ENCODE measurements at places on chromosomes 2 and 18. TPM values are rescaled to one million over a fixed set of nuclear protein-coding genes. Genes with fewer than 3 reads are reported as not detected.

The GPD2 gene
- total RNA-seq = 29.1 TPM

The SGPP2 gene
- not detected for total RNA-seq

The IGFBP5 gene
- total RNA-seq = 500 TPM

The UGT1A4 gene
- not detected for total RNA-seq

The SMARCAL1 gene
- 25.8 TPM for total RNA-seq

The TTN gene
- total RNA-seq = not detected

The YIPF4 gene
- total RNA-seq = 56.5 TPM

The BOLL gene
- not detected for total RNA-seq

The SERPINB7 gene
- total RNA-seq = not detected

The RTKN gene
- total RNA-seq = 20.4 TPM

The EIF2B4 gene
- total RNA-seq = 44.0 TPM

The CHRND gene
- total RNA-seq = not detected

The DES gene
- total RNA-seq = 0.70 TPM

The PRSS56 gene
- not detected for total RNA-seq

The MPHOSPH10 gene
- 36.2 TPM for total RNA-seq

The INPP5D gene
- 0.20 TPM for total RNA-seq

The LRRTM1 gene
- not detected for total RNA-seq

The ERFE gene
- 1.8 TPM for total RNA-seq

The IL36B gene
- not detected for total RNA-seq

The WDSUB1 gene
- 6.6 TPM for total RNA-seq

The PFN4 gene
- total RNA-seq = 1.3 TPM

The CERKL gene
- total RNA-seq = not detected

The TMEM131 gene
- total RNA-seq = 31.7 TPM

The C2orf80 gene
- total RNA-seq = not detected

The ESPNL gene
- total RNA-seq = 0.07 TPM

The ARHGAP25 gene
- total RNA-seq = 0.50 TPM

The DPP10 gene
- not detected for total RNA-seq

The CNGA3 gene
- not detected for total RNA-seq

The FSHR gene
- total RNA-seq = not detected

The CFC1 gene
- not detected for total RNA-seq

The IAH1 gene
- 66.6 TPM for total RNA-seq

The SRD5A2 gene
- total RNA-seq = not detected

The SNX17 gene
- total RNA-seq = 108 TPM

The TCF4 gene
- 46.6 TPM for total RNA-seq

The FBLN7 gene
- 0.77 TPM for total RNA-seq

The MC5R gene
- not detected for total RNA-seq

The EMILIN1 gene
- 235 TPM for total RNA-seq

The POMC gene
- total RNA-seq = not detected

All from chondrocyte (in vitro differentiated cells).